ENCODE measurements at places on chromosomes 13 and 19.

GRCh38 chr19:48858984-48859710 lies 9.3 kb downstream of the PLEKHA4 start:
- no peak for DNase-seq

DNA sequence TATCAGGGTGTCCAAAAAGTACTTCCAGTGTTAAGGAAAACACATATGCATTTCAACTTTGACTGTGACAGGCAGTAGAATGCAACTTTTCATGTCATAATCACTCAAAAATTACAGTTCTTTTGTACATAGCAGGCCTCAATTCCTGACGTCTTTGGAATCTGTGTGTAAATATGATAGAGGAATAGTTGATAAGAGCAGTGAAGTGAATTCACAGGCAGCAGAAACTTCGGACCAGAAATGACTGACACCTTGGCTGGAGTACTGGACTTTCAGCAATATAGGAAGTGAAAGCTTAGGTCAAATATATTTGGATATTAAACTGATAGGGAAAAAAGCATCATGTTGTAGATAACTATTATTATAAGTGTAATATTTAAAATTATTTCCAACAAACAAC lies 1741.2 kb upstream of the PCDH20 start:
- no peak for DNase-seq

- DNase-seq = peak; percentile 78
These were observed 22.1 kb upstream of the POMP start for GRCh38 chr13:28636677-28637317.

- peak; percentile 84 for DNase-seq
These were observed 16.1 kb upstream of the SPART start for GRCh38 chr13:36362251-36362650.

- no peak for DNase-seq
These were observed 34.9 kb upstream of the POMP start for GRCh38 chr13:28623782-28624706.

DNA sequence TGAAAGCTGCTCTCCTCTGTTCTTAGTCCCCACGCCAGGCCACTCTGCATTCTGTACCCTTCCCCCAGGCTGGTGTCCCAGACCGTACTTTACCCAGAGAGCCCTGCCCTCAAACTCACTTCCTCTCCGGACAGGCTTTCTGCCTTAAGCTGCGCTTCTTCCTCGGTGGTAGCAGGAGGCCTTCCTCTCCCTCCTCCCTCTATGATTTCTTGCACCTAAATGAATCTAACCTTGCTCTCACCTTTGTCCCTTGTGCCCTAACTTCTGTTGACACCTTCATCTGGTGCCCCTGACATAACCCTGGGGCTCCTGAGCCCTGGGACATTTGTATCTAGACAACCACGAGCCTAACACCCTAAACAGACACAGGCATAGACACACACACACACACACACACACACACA lies 29.6 kb upstream of the CEACAM21 start:
- DNase-seq = no peak

GRCh38 chr19:41795031-41795461 lies 1.3 kb upstream of the CEACAM3 start:
- peak; percentile 15 for DNase-seq

- DNase-seq = no peak
These were observed 60.4 kb upstream of the ABCC4 start for GRCh38 chr13:95361686-95362085.

DNA sequence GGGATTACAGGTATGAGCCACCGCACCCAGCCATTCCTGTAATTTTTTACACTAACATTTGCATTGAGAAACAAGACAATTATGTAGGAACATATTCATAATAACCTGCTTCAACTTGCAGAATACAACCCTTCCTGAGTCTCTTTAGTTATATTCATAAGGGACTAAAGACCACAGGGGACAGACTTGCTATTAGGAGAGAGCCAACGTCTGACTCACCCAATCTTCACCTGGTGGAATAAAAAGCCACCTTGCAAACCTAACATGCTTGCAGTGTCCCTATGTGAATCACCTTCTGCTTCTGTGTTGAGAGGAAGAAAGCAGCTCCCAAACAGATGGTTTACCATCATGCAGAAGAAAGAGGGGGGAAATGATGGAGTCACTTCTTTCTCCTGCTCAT lies 456.1 kb downstream of the PCDH9 start:
- no peak for DNase-seq

- DNase-seq = no peak
These were observed 6.4 kb downstream of the KANK3 start for GRCh38 chr19:8336660-8337059.

- DNase-seq = peak; percentile 40
These were observed 14.7 kb downstream of the CILP2 start for GRCh38 chr19:19552798-19553197.

DNA sequence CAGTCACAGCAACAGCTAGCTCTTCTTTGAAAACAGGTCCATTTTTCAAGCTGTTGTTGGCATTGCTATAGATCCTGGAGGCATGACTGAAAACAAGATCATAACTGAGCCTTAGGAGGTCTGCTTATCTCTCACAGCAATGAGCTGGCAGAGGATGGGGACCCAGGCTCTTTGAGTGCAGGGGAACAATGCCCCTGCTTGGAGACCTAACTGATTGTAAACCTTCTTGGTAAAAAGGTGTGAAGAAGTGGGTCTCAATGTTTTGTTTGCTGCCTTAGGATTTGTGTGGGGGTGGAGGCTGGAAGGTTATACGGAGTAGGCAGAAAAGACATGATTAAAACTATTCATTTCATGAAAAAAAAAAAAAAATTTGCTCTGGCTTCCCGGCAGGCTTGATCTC lies 94.6 kb downstream of the EFNB2 start:
- DNase-seq = no peak

DNA sequence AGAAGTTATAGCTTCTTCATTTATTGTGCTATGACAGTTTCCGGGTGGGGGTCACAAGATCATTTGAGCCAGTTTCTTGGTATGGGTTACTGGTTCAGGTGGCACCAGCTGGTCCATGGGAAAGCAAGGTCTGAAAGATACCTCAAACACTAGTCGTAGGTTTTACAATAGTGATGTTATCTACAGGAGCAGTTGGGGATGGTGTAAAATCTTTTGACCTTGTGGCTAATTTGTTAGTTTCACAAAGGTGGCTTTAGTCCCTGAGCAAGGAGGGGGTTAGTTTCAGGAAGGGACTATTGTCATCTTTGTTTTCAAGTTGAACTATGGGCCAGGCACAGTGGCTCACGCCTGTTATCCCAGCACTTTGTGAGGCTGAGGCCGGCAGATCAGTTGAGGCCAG lies 24.6 kb downstream of the CHST8 start:
- DNase-seq = no peak

DNA sequence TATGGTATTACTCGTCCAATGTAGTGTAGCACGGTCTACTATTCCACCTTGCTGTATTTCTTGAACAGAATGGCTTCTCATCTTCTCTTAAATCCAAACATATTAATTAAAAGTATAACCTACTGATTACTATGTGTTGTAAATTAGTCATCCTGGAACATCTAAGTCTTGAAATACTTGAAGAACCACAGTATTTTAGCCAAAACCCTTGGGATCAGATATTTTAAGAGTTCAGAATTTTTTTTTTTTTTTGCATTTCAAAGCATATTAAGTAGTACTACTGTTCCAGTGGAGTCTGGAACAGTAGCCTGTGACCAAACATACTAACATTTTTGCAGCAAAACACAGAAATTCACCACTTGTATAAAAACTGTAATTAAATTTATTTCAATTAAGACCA lies 30.1 kb downstream of the ZC3H13 start:
- DNase-seq = peak; percentile 27

- DNase-seq = peak; percentile 83
These were observed 262.7 kb downstream of the DLEU7 start for GRCh38 chr13:50580684-50581305.

GRCh38 chr19:54612428-54612827 lies 17.9 kb upstream of the LILRB1 start:
- no peak for DNase-seq

DNA sequence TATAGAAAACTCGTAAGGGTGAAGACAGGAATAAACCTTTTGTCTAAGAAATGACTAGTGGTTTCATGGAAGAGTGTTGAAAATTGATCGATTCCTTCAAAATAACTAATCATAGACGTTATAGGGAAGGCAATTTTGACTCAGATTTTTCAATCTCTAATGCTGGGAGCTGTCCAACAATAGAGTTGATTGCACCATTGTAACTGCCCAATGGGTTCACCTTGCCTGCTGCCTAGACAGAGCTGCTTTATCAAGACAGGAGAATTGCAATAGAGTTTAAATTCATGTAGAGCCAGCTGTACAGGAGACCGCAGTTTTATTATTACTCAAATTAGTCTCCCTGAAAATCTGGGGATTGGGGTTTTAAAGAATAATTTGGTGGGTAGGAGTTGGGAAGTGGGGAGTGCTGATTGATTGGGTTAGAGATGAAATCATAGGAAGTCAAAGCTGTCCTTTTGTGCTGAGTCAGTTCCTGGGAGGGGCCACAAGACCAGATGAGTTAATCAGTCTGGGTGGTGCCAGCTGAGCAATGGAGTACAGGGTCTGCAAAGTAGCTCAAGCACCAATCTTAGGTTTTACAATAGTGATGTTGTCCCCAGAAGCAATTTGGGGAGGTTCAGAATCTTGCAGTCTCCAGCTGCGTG lies 16.8 kb upstream of the ADGRE2 start:
- DNase-seq = no peak

DNA sequence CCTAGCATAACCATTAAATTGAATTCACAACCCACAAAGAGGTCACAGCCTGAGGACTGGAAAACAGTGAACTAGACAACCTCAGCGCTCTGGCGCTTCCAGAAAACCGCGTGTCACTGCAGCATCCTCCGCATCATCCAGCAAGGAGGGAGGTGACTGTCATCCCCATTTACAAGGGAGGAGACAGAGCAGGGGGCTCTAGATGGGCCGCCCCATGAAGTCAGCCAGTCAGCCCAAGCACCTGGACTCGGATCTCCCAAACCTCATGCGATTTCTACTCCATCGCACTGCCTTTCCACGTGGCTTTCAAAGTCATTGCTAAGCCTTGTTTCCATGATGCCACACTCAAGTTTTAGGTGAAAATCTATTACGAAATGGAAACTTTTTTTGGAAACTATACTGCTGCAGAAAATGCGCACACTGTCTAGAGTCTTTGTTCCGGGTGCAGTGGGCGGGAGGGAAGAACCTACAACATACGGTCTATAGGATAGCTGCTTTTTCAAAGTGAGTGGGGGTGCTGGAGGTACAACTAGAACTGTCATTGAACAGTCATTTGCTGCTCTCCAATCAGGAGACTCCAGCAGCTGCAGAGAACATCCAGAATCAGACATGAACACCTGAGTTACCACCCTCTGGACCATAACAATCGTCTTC lies 2.8 kb downstream of the AP3D1 start:
- no peak for DNase-seq

GRCh38 chr19:12783291-12783848 lies 7.9 kb upstream of the JUNB start:
- DNase-seq = peak; percentile 67

DNA sequence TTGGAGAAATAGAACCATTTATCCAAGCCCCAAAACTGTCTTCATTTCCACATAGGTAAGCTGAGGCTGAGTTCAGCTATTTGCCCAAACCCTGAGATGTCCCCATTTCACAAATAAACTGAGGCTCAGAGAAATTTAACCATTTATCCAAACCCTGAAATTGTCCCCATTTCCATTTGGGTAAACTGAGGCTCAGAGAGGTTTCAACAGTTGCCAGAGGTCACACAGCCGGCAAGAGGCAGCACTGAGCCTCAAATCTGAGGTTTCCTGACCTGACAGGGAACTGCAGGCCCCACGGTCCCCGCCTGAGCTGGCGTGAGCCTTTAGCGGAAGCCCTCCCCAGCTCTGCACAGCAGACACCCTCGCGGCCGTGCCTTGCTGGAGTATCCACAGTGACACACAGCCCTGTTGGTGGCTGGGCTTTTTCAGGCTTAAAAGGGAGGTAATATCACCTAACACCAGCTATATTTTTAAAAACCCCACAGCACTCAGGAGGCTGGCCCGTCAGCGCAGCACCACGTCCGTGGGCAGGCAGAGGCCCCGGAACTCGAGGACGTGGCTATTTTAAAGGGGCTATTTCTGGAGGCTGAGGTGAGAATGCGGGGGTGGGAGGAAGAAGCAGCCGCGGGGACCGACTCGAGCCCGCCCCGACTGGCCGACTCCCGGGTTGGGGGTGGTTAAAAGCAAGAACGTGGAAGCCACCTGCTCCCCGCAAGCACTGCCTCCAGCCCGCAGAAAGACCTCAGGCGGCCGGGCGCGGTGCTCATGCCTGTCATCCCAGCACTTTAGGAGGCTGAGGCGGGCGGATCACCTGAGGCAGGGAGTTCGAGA lies 18.5 kb downstream of the PTPRS start:
- DNase-seq = no peak

- no peak for DNase-seq
These were observed 19.7 kb upstream of the ZNF665 start for GRCh38 chr19:53212703-53213320.

- DNase-seq = peak; percentile 25
These were observed 23.8 kb upstream of the KLF12 start for GRCh38 chr13:74158028-74158427.

- DNase-seq = peak; percentile 61
These were observed 169.6 kb upstream of the GPR12 start for GRCh38 chr13:26929971-26930730.

DNA sequence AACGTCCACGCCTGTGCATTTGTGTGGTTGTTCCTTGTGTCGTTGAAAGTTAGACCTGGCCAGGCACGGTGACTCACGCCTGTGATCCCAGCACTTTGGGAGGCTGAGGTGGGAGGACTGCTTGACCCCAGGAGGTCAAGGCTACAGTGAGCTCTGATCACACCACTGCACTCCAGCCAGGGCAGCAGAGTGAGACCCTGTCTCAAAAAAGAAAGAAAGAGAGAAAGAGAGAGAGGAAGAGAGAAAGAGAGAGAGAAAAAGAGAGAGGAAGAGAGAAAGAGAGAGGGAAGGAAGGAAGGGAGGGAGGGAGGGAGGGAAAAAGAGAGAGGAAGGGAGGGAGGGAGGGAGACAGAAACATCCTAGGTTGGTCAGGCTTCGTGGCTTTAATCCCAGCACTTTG lies 5.1 kb downstream of the ZNF114 start:
- no peak for DNase-seq

GRCh38 chr13:31200637-31200971 lies 829 bp downstream of the B3GLCT start:
- DNase-seq = peak; percentile 37
